Tibial nerve (tissue), 4 donors: ENCODE measurements at places on chromosomes 7 and 10. TPM values are rescaled to one million over a fixed set of nuclear protein-coding genes. Genes with fewer than 3 reads are reported as not detected.

DNA sequence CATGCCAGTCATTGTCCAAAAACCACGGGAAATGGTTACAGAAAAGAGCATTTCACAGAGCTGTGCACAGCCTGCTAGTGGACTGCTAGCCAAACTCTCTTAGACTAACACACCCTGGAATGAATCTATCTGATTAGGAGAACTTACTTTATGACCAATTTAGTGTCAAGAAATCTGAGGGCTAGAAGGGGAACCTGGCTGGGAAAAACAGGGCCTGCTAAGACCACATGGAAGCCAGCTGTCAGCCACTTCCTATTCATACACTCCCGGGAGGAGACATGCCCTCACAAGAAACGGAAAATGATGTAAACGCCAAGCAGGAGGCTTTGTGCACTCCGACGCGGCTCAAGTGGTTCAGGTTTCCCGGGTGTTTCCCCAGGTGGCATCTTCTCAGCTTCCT, 54.8 kb downstream of the MPP7 start:
- H3K4me3 ChIP-seq: no peak overlapping the region
- DNase-seq: no peak
- H3K27ac ChIP-seq: no peak overlapping the region
- no peaks in the 10 kb centered on the region for H3K27me3 ChIP-seq
- no peaks in the 10 kb centered on the region for H3K4me1 ChIP-seq
- H3K36me3 ChIP-seq: no peaks in the 10 kb centered on the region

DNA sequence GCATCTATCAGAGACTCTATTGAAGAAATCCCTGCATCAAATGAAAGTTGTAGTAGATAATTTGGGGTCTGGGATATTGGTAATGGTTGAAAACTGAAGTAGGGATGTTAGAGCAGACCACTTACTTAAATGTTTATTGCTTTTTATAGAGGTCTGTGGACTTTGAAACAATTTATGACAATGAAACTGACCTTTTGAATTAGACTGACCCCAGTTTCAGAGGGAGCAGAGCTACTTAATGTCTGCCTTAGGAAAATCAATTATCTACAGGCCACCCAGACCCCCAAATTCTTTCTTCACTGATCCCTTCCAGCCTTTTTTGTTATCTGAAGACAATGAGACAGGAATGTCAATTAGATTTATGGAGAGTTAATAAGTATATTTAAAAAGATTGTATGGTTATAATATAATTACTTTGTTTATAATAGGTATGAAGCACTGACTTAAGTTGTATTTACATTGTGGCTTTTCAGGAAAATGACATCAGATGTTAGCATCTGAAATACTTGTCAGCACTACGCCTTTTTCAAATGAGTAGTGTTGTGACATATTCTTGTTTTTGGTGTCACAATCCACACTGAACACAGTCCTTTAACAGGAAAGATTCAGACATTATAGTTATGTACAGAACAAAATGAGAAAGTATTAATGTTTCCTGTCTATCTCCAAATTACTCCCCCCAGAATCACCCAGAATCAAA, 13.9 kb downstream of the MGAM2 start:
- H3K27me3 ChIP-seq: no peaks in the 10 kb centered on the region
- no peak for DNase-seq
- no peaks in the 10 kb centered on the region for H3K4me1 ChIP-seq
- H3K36me3 ChIP-seq: no peaks in the 10 kb centered on the region

- peaks cover 9% of the 10 kb centered on the region for H3K4me1 ChIP-seq
- peak overlapping the region; percentile 75 for H3K4me3 ChIP-seq
- DNase-seq: peak; percentile 31
- no peaks in the 10 kb centered on the region for H3K27me3 ChIP-seq
- H3K36me3 ChIP-seq: no peaks in the 10 kb centered on the region
Measured at GRCh38 chr7:103075337-103075918, 488 bp downstream of the ARMC10 start.

- no peaks in the 10 kb centered on the region for H3K27me3 ChIP-seq
- H3K4me1 ChIP-seq: no peaks in the 10 kb centered on the region
- H3K27ac ChIP-seq: no peak overlapping the region
- no peak for DNase-seq
- H3K36me3 ChIP-seq: no peaks in the 10 kb centered on the region
- H3K4me3 ChIP-seq: no peak overlapping the region
Measured at GRCh38 chr7:156503196-156503595, 137.4 kb upstream of the RNF32 start.

DNA sequence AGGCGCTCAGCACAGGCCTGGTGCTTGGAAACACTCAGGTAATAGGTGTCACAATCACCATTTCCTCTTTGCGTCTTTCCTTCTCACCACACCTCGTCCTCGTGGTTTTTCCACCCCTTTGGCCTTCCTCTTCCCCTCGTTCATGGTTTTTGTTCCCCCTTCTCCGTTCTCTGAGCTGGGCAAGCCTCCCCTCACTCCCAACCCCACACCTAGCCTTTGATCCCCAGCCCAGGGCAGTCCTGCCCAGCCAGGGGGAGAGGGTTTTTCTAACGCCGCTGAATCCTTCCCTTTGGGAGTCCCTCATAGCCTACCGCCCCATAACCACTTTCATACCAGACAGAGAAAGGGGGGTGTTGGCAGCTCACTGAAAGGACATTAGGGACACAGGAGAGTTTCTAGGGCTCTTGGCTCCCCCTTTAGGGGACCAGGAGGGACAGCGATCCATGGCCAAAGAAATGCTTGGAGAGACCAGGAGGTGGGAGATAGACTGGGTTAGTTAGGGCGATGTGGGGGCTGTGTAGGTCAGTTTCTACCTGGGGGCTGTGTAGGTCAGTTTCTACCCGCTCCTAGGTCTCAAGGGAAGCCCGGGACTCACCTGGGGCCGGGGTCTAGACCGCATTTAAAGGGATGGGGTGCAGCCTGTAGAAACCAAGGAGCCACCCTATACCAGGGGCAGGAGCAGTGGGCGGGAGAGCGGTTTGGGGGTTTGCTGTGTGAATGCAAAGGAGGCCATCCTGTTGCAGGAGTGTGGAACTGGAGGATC, 1.4 kb downstream of the EPHB4 start:
- H3K27me3 ChIP-seq: no peaks in the 10 kb centered on the region
- H3K36me3 ChIP-seq: no peaks in the 10 kb centered on the region
- no peak overlapping the region for H3K27ac ChIP-seq
- peaks cover 33% of the 10 kb centered on the region for H3K4me1 ChIP-seq
- H3K4me3 ChIP-seq: peak overlapping the region; percentile 58
- no peak for DNase-seq

DNA sequence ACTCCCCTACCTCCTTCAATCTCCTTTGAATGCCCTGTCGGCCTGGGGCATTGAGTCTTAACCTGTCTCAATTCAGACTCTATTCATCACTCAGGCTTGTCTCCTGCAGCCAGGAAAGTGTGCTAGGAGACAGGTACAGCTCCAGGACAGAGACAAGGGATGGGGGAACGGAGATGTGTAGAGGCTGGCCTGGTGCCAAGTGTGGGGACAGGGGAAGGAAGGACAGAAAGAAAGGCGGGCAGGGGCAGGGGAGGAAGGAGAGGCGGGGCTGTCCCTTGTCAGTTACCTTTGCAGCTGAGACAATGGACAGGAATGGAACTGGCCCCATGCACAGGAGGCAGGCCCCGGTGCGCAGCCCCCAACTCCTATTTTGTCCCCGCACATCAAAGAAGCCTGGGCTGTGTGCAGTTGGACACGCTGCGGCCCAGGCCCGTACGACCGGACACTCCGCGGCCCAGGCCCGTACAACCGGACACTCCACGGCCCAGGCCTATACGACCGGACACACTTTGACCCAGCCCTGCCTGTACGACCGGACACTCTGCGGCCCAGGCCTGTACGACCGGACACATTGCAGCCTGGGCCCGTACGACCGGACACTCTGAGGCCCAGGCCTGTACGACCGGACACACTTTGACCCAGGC, 36.9 kb downstream of the CHST15 start:
- H3K27me3 ChIP-seq: no peaks in the 10 kb centered on the region
- H3K4me3 ChIP-seq: no peak overlapping the region
- no peak overlapping the region for H3K27ac ChIP-seq

- no peaks in the 10 kb centered on the region for H3K36me3 ChIP-seq
- H3K27me3 ChIP-seq: no peaks in the 10 kb centered on the region
- H3K4me1 ChIP-seq: peaks cover 5% of the 10 kb centered on the region
Measured at GRCh38 chr7:130490311-130490791, 1.5 kb upstream of the MEST start.

- H3K27me3 ChIP-seq: peaks cover 46% of the 10 kb centered on the region
- H3K4me3 ChIP-seq: no peak overlapping the region
- no peak overlapping the region for H3K27ac ChIP-seq
Measured at GRCh38 chr10:25176421-25176968, 1.7 kb downstream of the GPR158 start.

DNA sequence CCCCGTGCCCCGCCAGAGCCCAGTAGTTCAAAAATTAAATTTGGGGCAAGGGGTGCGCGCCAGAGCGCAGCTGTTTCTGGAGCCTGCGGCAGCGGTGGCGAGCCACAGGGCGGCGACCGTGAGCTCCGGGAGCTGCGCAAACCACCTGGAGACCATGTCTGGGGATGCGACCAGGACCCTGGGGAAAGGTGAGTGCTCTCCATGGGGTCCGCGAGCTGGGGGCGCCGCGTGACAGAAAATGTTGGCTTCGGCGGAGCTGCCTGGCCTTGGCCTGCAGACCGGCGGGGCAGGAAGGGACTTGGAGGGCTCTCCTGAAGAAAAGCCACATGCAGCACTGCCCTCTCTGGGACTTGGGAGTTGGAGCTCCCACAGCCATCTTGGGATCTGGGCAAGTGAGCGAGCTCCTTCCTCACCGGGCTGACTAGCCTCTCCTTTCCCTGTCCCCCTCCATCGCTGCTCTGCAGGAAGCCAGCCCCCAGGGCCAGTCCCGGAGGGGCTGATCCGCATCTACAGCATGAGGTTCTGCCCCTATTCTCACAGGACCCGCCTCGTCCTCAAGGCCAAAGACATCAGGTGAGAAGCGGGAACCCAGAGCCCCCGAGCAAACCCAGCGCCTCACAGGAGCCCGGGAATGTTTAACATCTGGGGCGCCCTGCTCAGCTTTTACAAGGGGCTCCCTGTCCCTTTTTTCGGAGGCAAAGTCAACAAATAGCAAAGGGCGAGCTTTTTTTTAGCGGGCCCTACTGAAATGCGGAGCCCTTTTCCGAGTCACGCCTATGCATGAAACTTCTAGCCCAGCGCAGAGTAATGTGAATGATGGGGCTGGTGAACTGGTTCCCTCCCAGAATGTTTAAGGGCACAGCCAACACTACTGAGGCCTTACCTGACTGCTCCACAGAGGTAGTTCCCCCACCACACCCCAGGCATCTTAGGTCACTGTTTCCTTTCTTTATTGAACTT, 6.1 kb downstream of the GSTO2 start:
- no peak for DNase-seq

DNA sequence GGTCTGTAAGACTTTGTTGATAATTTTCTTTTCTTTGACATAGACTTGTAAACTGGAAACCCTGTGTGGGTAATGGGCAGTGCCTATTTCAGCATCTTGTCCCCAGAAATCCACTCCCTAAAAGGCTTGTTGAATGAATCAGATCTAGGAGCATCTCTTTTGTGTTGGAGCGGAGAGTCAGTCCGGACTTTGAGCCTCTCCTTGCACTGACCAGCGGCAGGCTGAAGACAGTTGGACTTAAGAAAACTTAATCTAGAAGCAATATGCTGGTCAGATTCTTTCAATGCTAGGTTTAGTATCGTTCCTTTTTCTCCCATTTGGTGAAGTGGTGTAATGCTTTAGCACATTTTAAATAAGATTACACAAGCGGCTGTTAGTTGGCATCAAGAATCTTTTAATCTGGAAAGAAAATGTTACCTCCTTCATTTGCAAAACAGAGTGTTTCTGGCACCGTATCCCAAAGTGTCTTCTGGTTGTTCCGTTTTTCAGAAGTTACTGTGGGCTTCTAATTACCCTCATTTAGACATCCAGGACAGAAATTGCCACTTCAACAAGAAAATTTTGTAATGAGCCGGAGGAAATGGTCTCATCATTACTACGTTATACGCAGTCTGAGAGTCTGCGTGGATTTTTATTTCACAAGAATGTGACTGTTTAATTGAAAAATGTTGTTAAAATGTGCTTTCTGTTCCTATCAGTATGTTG, 74.7 kb downstream of the CUX1 start:
- H3K4me3 ChIP-seq: no peak overlapping the region
- H3K4me1 ChIP-seq: no peaks in the 10 kb centered on the region
- H3K36me3 ChIP-seq: no peaks in the 10 kb centered on the region
- no peak overlapping the region for H3K27ac ChIP-seq
- no peak for DNase-seq
- no peaks in the 10 kb centered on the region for H3K27me3 ChIP-seq

- H3K4me3 ChIP-seq: no peak overlapping the region
- no peaks in the 10 kb centered on the region for H3K36me3 ChIP-seq
- DNase-seq: no peak
- H3K4me1 ChIP-seq: no peaks in the 10 kb centered on the region
Measured at GRCh38 chr7:33725111-33726025, 180.0 kb upstream of the BMPER start.

The CFAP70 gene
- total RNA-seq: 4.5 TPM

GRCh38 chr7:135682191-135682590, 19.9 kb downstream of the STMP1 start:
- H3K36me3 ChIP-seq: no peaks in the 10 kb centered on the region
- DNase-seq: no peak
- H3K4me3 ChIP-seq: no peak overlapping the region

The FASTK gene
- total RNA-seq: 139 TPM

The ASIC3 gene
- 6.0 TPM for total RNA-seq

DNA sequence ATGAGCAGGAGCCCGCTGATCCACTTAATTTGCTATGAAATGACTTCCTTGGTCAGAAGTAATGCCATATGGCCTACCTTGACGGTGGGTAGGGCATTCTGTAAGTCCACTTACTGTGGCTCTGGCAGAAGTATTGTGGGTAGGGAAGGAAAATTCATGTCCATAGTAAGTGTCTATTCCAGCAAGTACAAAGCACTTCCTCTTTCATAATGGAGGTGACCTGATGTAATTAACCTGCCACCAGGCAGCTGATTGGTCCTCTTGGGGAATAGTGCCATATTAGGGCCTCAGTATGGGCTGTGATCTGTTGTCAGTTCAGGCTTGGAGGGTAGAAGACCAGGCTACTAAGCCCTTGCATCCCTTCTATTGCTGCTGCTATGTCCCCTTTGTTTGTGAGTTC, 103.9 kb downstream of the SLC37A3 start:
- no peaks in the 10 kb centered on the region for H3K27me3 ChIP-seq
- H3K36me3 ChIP-seq: no peaks in the 10 kb centered on the region
- no peak for DNase-seq
- no peak overlapping the region for H3K4me3 ChIP-seq
- no peaks in the 10 kb centered on the region for H3K4me1 ChIP-seq
